ENCODE measurements at places on chromosomes 6 and 20.

DNA sequence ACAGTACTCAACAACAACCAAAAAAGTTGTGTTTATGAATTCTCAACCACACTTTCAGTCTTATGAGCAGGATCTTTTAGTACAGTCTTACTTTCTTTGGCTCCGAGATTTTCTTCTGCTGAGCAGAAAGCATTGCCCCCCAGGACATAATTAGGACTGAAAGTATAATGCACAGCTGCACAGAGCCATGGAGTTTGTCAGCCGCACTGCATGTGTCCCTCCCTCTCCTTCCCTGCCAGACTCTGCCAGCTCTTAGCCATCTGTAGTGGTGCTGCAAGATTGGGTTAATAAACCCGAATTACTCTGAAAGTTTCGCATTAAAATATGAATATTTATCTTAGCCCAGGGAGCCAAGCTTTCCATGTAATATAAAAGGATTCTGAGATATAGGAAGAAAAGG lies 179.6 kb upstream of the PTCHD4 start:
- DNase-seq, result no peak

DNA sequence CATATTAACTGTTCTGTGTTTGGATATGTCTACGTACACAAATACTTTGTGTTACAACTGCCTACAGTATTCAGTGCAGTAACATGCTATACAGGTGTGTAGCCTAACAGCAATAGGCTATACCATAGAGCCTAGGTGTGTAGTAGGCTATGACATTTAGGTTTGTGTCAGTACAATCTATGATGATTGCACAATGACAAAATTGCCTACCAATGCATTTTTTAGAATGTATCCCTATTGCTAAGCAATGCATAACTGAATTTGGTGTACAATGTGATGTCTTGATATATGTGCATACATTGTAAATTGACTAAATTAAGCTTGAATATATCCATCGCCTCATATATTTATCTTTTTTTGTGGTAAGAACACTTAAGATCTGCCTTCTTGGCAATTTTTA lies 48.9 kb downstream of the C6orf118 start:
- no peak for DNase-seq

GRCh38 chr20:35398660-35399144 lies 13.1 kb downstream of the UQCC1 start:
- DNase-seq, result peak; percentile 53

DNA sequence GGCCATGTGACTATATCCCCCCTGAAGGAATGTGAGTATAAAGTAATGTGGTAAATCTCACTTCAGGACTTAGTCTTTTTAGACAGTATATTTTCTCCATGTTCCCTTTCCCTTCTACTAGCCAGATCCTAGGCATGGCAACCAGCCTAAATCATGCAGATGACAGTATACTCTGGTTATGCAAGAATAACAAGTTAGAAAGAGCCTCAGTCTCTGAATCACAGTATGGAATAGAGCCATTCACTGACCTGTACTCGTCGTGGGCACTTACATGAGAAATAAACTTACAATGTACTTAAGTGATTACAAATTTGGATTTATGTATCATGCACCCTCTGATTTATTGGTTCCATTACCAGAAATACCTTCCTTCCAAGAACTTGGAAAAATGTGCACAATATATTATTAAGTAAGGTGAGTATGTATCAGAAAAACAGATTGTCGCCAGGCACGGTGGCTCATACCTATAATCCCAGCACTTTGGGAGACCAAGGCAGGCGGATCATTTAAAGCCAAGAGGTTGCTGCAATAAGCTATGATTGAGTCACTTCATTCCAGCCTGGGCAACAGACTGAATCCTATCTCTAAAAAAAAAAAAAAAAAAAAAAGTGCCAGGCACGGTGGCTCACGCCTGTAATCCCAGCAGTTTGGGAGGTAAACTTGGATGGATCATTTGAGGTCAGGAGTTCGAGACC lies 25.1 kb upstream of the FAM8A1 start:
- DNase-seq, result peak; percentile 76

- no peak for DNase-seq
Observed at GRCh38 chr6:53281518-53282215, 67.1 kb downstream of the ELOVL5 start.

DNA sequence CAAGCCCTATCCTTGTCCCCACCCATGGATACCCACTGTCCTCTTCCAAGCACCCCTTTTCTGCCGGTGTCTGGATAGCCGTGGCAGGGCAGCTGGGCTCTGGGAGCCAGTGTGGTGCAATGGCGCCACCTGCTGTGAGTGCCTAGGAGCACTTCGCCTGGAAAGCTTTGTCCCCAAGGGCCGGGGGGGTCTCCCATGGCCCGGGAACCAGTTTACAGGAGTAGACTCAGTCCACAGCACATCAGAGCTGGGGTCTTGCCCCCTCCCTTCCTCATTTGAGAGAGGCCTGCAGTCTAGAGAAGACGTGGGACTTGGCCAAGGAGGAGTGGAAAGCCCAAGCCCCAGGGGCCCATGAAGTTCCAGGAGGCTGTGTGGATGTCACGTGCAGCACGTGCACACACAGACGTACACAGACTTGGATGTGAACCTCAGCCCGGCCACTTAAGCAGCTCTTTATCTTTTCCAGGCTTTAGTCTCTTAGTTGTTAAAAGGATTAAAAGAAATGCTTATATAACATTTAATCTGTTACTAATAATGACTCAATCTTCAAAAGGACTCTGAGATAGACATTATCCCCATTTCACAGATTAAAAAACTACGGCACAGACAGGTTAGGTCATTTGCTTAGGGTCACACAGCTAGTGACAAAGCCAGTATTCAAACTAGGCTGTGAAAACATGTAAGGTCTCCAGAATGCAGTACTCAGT lies 40.9 kb upstream of the CDH22 start:
- no peak for DNase-seq

DNA sequence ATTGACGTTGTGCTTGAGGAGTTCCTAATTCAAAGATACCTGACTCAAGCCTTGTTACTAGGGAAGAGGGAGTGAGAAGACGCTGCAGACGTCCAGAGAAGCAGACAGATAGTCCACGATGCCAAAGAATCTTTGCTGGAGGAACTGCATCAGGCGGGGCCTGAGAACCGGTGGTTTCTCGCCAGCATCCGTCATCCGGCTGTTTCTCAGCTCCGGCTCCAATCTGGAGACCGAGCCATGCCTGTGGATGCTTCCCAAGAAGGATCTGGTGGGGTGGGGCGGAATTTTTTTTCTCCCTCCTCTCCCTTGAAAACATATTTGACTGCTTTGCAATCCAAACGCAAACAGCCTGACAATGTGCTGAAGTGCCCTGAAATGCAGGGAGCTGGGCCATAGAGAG lies 125.8 kb upstream of the SRSF6 start:
- DNase-seq, result no peak

GRCh38 chr6:168054765-168055560 lies 24.0 kb downstream of the FRMD1 start:
- no peak for DNase-seq

- DNase-seq, result no peak
Observed at GRCh38 chr20:24766826-24767622, 182.0 kb upstream of the CST7 start.

GRCh38 chr6:39143238-39143930 lies 28.4 kb upstream of the SAYSD1 start:
- DNase-seq, result no peak

DNA sequence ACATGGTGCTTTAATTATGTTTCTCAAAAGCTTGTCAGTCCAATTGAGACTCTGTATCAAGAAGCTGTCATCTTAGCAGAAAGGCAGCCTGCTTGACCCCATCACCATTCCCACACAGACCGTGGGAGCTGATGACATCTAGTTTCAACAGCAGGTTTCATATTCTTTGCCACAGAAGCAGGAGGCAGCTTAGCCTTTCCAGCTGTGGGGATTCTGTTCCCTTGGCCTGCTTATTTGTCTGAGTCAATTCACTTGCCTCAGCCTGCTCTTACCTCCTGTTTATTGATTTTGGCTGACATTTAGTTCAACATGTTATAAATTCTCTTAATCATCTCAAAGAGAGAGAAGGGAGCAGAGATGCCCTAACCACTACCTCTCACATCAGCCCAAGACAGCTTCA lies 527.7 kb downstream of the ADGRB3 start:
- no peak for DNase-seq

DNA sequence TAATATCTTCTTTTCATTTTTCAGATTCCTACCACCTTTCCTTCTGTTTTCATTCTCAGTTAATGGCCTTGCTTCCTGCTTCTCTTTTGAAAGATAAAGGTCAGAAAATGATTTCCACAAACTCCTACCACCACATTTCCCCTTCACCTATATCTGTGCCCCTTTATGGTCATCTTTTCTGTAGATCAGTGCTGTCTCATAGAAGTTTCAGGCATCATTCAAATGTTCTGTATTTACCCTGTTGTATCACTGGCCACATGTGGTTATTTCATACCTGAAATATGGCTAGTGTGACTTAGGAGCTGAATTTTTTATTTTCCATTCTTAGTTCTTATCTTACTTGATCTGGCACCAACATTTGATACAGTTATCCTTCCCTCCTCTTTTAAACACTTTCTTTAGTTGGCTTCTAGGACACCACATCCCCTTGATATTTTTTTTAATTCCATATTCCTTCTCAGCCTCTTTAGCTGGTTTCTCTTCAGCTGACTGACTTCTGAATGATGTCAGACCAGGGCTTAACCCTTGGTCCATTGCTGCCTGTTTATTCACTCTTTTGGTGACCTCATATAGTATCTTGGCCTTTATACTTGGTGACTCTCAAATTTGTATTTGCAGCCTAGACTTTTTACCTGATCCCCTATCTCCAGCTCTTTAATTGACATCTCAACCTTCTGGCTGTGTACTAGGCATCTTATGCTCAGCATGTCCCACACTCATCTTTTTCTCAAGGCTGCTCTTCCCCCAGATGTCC lies 81.0 kb downstream of the ATRN start:
- no peak for DNase-seq

DNA sequence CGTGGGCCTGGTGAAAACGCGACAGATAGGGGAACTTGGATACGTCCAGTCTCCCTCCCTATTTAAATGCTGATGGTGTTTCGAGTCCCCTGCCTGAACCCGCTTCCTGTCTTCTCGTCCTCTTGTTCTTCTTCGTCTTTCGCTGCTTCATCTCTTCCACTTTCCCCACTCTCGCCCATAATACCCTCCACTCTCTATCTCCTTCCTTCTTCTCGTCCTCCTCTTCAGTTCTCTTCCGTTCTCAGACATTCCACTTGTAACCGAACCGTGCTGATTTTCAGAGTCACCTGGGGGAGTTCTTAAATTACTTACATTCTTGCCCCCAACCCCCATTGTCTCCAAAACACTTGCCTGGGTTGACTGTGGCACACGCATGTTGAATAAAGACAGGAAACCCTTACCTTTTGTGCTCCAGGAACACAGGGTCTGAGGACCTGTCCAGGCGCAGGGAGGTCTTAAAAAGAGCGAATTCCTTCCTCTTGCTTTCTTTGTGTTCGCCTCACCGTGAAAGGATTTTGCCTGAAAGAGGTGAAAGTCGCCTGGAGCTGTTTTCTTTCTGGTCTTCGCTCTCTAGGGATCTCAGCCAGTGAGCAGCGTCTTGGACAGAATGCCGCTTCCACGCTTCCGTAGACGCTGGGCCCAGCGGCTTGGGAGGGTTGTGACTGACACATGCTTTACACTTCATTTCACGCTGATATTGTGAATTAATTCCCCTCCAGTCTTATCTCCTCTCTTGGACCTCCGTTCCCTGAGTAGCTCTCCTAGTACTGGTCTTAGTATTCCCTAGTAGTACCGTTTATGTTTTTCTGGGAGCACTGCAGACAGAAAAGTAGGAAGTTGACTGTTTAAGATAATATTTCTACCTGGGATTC lies 184.0 kb downstream of the GPX5 start:
- DNase-seq, result no peak

GRCh38 chr6:131054392-131055250 lies 8.4 kb downstream of the EPB41L2 start:
- DNase-seq, result no peak

GRCh38 chr6:158560836-158561320 lies 987 bp downstream of the TMEM181 start:
- DNase-seq, result no peak

GRCh38 chr6:31479151-31479932 lies 18.6 kb upstream of the MICB start:
- DNase-seq, result no peak

DNA sequence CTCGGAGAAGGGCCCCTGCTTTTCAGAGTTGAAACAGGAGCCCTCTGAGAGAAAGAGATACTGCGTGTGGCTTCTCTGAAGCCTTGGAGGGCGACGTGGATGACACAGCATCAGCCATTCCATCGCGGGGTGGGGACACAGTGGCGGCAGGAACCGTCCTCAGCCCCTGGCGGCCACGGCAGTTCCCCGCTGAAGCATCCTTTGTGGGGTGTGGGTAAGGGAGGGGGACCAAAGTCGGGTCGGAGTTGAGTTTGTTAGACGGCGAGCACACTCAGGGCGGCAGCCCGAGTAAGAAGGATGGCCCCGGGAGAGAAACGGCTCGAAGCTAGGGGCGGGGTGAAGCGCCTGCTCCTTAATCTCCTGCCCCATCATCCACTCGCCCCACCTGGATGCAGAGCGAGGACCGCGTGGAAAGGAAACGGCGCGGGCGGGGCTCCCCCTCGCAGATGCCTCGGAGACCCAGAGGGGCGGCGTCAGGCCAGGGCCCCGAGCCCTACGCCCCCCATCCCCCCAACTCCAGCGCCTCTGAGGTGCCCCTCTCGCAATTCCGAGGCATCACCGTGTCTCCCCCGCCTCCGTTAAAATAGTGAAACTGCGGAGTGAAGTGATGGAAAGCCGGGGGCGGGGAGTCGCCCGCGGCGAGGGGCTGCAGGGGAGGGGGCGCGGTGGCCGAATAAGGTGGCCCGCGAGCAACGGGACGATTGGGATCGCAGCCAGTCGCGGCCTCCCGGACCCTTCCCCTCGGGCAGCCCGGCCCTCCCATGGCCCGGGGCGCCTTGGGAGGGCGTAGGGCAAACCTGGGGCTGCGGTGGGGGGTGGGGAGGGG lies 796 bp upstream of the RREB1 start:
- no peak for DNase-seq

DNA sequence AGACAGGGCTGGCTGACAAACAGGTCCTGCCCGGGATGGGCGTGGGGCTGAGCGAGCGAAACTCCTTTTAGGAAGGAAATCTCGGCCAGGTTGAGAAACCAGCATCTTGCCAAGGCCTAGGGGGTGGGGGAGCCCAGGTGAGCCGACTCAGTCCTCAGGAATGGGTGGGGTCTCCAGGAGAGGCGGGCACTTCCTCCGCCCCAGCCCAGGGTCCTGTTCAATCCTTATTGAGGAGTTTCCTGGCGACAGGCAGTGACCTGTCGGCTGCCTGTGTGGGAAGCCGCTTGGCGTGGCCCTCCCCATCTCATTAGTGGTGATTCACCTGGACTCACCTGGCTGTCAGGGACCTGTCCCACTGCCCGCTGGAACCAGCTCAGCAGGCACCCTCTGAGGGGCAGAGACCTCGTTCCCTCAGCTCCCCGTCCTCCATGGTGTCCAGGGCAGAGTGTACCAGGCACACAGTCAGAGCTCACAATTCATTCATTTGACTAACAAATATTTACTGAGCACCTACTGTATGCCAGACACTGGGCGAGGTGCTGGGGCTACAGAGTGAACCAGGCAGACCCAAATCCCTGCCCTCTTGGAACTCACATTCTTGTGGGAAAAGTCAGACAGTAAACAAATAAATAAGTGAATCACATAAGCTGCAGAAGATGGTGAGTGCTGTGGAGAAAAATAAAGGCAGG lies 51.1 kb downstream of the FGD2 start:
- DNase-seq, result no peak

GRCh38 chr6:17494919-17495318 lies 101.5 kb downstream of the CAP2 start:
- DNase-seq, result no peak

- DNase-seq, result no peak
Observed at GRCh38 chr6:30287139-30287538, 39.6 kb upstream of the TRIM39 start.

GRCh38 chr6:154951345-154952200 lies 43.5 kb upstream of the TIAM2 start:
- DNase-seq, result no peak

Measured in astrocyte of the cerebellum (primary cell).